ENCODE measurements at places on chromosomes 5 and 9.

DNA sequence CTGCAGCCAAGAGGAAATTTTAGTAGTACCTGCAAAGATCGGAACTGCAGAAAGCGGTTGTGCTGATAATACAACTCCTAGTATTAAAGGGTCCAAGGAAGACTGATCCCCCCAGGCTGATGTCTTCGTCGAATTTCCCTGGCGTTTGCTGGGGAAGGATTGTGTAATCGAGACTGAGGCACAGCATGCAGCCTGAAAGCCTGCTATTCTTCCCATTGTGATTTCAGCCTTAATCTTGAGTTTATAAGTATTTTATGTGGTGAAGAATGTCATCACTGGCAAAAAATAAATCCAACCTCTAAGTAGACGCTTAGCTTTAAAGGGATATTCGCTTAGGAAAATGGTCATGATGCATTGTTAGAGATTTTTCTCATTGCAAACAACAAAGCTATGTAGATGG is 21.3 kb upstream of the LMX1B start:
- DNase-seq = no peak

GRCh38 chr5:93240228-93240834 is 340.7 kb downstream of the NR2F1-AS1 start:
- DNase-seq = no peak

DNA sequence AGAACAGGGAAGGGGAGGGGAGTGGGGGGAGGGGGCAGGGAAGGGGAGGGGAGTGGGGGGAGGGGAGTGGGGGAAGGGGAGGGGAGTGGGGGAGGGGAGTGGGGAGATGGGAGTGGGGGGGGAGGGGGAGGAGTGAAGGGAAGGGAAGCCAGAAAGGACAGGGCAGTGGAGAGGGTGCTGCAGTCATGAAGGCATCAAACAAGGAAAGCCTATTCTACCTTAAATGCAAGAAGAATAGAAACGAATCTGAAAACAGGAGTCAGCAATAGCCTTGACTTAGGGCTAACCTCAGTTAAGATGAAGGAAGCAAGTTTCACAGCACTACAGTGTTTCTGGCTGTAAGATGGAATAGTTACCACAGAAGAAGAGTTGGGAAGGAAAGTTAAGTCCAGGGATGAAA is 59.5 kb downstream of the CAMSAP1 start:
- no peak for DNase-seq

DNA sequence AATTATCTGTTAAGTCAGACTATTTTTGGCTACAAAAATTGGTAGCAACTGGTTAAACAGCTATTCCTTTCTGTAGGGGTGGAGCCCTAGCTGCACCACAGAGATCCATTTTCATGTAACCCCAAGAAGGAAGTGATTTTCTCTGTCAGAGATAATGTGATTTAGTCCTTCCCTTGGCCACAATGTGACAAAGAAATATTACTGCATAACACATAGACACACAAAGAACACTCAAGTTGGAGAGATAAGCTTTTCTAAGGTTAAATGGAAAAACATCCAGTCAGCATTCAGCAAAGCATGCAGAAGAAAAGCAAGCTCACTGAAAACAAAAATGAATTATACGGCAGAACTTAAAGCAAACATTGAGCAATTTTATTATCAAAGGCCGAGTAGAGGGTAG is 227.8 kb upstream of the CDH9 start:
- no peak for DNase-seq

DNA sequence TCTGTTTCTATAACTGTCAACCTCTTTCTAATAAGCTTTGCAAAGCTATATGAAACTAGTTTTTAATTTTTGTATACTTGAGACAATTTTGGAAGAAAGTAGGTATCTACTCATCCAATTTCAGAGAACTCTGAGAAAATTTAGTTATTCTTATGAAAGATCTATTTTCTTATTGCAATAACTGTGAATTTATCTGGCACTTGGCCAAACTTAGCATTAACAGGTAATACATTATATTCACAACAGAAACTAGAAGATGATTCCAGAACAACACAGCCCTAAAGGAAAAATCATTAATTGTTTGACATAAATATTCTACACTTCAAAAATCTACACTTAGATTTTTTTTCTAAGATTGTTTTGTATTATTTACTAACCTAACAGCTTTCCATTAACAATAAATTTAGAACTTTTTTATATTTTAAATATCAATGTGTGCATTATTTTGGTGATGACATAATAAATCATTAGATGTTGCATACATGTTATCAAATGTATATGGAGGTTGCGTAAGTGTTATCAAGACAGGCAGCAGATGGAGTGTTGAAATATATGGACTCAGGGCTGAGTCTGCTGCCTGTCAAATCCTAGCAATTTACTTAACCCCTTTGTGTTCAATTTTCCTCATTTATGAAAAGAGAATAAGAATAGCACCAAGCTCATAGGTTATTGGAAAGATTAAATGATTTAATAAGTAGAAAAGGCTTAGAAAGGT is 141.8 kb downstream of the MUSK start:
- no peak for DNase-seq

DNA sequence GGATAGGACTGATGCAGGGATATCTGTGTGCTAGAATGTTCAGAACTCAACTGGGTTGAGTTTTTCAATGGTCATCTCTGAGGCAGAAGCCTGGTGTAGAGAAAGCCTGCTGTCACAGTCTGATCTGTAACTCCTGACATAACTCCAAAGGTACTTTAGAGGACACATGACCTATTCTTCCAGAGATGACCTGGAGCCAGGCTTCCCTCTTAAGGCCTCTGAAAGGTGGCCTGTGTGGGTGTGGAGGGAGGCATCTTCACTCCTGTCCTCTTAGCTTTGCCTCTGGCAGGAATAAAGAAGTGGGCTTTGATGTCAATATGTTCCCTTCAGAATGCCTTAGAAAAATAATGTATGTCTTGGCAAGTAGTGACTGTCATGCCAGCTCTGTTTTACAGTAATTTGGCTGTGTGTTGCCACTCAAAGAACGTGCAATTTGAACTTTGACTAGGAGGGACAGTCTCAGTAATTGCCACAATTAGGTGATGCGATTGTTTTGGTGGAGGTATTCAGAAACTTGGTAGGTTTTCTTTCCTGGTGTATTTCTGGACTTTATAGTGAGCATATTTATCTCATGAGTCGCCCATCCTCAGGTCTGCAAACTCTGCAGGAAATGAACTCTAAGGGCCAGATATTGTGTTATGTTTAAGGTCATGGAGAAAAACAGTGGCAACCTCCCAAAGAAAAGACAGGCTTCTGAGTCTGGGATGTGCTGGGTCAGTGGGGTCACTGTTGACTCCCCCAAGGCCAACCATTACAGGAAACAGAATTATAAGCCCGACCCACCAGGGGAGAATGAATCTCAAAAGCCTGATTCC is 3.2 kb upstream of the C5orf63 start:
- no peak for DNase-seq

DNA sequence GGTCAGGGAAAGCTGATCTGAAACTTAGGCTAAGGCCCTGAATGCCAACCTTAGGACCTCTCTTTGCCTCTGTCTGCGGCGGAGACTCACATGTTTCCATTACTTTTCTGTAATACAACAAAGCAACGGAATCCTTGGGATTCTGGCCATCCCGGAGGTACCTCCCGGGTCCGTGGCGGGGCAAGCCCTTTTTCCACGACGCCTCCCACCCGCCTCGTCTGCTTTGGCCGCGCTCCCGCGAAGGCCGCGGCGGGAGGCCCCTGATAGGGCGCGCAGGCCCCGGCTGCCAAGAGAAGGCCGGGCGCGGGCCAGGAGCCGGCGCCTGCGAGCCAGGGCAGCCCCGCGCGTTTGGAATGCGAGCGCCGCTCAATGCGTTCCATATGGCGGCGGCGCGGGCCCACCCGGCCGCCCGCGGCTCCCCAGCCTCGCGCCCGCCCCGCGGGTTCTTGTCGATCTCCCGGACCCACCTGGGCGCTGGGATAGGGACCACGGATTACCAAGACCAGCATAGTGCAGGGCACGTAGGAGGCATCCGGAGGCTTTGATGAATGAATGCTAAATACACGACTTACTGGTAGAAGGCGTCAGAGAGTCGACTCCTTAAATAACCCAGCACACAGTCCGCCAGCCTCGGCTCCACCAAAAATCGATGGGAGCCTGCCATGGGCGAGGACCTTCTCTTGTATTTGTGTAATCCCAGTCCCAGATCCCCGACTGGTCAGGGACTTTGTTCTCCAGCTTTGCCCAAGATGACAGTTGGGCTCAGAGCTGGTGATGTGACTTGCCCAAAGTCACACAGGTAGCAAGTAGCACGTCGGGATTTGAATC is 17.5 kb upstream of the PHF19 start:
- DNase-seq = no peak

- no peak for DNase-seq
Observed at GRCh38 chr9:109699019-109699418, 81.0 kb upstream of the PALM2AKAP2 start.

- no peak for DNase-seq
Observed at GRCh38 chr5:119275146-119275545, 80.7 kb upstream of the TNFAIP8 start.

GRCh38 chr5:167478188-167478587 is 813.3 kb upstream of the WWC1 start:
- DNase-seq = no peak

GRCh38 chr9:92763721-92764380 is 782 bp downstream of the BICD2 start:
- DNase-seq = no peak

GRCh38 chr5:96344678-96345577 is 88.1 kb downstream of the PCSK1 start:
- DNase-seq = peak; percentile 67

- DNase-seq = peak; percentile 50
Observed at GRCh38 chr5:1477341-1477740, 32.1 kb upstream of the SLC6A3 start.

Data from midbrain (tissue), 1 donor.